ENCODE measurements at places on chromosomes 7 and 10.

- DNase-seq = no peak
Observed at GRCh38 chr7:150982351-150982750, 4.2 kb upstream of the KCNH2 start.

DNA sequence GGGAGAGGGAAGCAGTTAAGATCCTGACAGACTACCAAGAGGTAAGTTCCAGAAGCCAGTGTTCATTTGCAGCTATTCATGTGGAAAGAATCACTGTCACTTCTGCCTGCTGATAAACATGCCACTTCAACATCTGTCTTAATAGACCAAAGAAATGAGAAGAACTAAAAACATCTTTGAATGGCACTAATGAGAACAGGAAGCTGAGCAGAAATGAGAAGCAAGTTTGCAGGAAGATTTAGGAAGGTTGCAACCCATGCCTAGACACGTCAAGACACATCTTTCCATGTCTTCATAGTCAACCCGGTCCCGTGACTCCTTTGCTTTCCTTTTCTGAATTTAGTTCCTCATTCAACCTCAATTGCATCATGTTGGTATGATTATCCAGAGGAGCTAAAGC lies 180.0 kb downstream of the PDE1C start:
- no peak for DNase-seq

- peak; percentile 5 for DNase-seq
Observed at GRCh38 chr7:30920021-30920583, 8.4 kb downstream of the AQP1 start.

GRCh38 chr10:6780008-6780677 lies 200.1 kb upstream of the PRKCQ start:
- no peak for DNase-seq

DNA sequence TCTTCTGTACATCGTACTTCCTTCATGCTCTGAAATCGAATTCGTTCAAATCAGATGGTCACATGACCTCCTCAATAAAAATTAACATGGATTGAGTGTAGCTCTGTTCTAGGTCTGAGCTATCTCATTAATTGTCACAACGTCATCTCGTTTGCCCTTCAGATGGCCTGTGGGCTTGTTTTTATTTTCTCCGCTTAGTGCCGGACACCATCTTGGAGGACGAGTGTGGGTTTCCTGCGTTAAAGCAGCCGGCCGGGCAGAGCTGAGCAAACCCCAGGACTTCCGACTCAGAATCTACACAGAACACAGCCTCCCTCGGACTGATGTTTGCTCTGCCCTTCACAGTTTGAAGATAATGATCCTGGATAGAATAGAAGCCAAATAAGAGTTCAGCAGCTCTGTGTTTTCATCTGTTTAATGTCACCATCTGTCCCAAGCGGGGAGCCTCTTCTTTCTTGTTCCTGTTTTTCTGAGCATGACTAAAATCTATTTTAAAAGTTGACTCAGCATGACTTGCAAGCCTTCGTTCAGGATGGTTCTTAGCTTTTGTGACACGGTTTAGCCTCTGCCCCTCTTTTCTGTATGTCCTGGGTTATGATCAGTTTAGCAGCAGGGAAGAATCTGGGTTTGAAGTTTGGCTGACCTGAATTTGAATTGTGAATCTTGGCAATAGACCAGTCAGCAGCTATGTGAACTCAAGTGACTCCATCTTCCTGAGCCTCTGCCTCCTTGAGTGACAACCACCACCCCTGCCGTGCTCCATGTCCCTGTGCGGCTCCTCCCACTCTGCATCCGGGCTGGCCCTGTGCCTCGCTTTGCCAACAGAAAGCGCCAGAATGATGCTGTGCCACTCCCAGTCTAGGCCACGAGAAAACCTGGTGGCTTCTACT lies 30.6 kb upstream of the GALNTL5 start:
- DNase-seq = no peak

GRCh38 chr7:72069263-72069662 lies 342.9 kb downstream of the CALN1 start:
- no peak for DNase-seq

DNA sequence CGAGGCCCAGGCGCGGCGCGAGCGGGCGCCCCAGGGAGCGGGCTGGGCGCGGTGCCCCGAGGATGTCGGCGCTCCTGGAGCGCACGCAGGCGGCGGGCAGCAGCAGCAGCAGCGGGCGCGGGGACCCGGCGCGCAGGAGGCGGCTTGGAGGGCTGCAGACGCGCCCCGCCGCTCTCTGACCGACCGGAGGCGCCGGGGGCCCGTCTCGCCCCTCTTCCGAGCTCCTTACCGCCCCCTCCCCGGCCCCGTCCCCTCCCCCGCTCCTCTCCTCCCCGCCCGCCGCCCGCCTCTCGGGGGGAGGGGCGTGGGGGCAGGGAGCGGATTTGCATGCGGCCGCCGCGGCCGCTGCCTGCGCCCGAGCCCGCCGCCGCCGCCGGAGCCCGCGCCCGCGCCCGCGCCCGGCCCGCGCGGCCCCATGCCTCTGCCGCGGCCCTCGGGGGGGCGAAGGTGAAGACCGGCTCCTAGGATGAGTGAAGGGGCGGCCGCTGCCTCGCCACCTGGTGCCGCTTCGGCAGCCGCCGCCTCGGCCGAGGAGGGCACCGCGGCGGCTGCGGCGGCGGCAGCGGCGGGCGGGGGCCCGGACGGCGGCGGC lies at the start of gene NRG3:
Gene NRG3 (plus strand): TSS at position 320 of the 592 bp plus-strand sequence.
- peak; percentile 41 for DNase-seq

DNA sequence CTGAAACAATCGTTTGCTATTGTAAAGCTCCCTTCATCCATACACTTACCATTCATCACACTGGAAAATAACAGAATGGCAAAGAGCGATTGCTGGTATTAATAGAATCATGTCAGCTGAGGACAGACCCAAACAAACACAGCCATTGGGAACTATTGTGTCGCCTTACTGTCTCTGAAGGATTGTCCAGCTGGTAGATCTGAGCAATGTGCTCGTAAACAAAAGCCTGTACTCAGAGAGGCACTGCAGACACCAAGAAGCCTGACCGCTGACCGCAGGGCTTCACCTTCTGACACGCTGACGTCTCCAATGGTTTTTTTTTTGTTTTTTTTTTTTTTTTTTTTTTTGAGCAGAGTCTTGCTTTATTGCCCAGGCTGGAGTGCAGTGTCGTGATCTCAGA lies 151.0 kb upstream of the FRMD4A start:
- no peak for DNase-seq

GRCh38 chr10:71882813-71883659 lies 32.0 kb upstream of the PSAP start:
- no peak for DNase-seq

DNA sequence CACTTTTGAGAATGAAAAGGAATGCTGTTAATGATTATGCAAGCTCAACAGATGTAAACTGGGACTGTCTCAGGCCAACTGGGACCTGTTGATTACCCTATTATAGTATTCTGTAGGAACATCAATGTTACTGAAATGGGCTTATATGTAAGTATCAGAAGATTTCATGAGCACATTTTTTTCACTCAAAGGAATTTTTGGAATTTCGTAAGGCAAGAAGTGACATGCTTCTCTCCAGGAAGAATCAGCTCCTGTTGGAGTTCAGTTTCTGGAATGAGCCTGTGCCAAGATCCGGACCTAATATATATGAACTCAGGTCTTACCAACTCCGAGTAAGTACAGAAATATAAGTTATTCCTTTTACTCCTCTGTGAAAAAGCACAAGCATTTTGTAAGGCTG lies 19.2 kb downstream of the NIPSNAP2 start:
- DNase-seq = no peak

- DNase-seq = no peak
Observed at GRCh38 chr10:71985542-71986250, 21.5 kb downstream of the CHST3 start.

GRCh38 chr7:104973909-104974415 lies 40.0 kb upstream of the KMT2E start:
- no peak for DNase-seq

DNA sequence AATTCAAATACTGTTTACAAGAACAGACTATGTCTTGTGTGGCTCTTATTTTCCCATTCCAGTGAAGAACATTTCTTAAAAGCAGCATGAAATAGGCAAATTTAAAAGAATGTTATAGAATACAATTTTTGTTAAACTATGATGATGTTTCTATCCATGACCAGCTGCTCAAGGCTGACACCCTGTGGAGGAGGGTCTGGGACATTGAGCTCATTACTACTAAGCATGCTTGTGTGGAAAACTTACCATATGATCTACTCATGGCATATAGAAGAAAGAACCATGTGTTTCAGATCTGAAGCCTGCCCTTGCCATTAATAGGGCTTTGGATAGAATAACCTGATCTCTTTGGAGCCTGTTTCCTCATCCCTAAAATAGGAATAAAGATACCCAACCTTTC lies 125.0 kb downstream of the FOXP2 start:
- DNase-seq = no peak

GRCh38 chr7:29482056-29482455 lies 81.6 kb upstream of the PRR15 start:
- no peak for DNase-seq

DNA sequence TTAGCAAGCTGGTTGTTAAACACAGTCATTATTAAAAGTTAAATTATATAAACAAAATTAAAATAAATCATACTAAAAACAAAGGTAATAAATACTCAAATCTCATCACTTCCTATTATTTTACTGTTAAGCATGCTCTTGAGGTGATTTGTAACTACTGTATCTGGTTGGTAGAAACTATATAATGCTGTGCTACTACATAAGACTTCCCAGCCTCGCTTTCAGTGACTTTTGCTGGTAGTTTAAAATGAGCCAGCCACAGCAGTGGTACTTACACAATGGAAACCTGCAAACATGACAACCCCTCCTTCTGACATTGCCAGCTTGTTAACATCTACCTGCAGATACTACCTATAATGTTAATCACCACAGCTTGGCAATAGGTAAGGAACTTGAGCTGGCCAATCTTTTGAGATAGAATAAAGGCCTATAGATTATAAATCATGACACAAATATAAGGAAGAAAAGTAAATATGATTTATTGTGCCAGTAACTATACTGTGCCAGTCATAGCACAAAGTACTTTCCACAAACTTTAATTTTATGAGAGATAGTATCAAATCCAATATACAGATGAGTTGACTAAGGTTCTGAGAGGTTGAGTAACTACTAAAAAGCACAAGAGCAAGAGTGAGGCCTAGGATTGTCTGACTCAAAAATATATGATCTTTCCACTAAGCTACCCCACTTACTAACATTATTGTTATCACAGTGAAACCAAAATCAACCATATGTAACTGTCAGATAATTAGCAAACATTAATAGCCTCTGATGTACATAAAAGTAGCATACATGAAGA lies 181.1 kb upstream of the ASAH2 start:
- no peak for DNase-seq

- no peak for DNase-seq
Observed at GRCh38 chr10:43044448-43044921, 32.4 kb upstream of the RET start.

DNA sequence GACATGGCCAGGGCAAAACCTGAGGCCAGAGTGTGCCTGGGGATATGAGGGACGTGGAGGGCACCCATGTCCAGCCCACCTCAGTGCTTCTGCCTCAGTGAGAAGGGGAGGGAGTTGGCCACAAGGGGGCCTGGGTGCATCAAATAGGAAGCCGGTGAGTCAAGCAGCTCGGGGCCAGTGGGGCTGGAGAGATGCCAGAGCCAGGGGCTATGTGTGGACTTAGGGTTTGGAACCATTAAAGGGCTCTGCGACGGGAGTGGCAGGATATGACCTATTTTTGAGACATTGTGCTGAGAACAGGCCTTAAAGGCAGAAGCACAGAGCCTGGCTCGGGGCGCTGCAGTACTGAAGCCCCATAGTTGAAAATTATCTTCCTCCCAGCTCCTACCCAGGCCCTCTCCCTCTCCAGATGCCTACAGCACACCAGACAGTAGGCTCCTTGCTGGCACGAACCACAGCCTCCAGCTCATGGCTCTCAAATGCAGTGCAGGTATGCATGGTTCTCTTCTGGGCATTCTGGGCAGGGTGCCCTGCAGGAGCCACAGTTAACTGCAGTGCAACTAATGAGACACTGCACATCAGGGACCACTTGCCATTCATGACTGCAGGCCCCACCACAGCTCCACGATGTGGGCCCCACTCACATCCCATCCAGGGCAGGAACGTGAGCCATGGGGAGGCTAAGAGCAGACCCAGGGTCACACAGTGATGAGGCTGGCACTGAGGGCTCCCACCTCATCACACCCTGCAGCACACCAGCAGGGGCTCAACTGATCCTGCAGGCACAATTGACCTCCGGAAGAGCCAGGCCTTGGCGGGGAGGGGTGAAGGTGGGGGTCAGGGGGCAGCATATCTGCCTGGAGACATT lies 7.2 kb upstream of the PGAM2 start:
- peak; percentile 96 for DNase-seq

GRCh38 chr10:71573562-71574518 lies 145.7 kb downstream of the C10orf105 start:
- DNase-seq = no peak

GRCh38 chr10:111100198-111100597 lies 23.4 kb downstream of the ADRA2A start:
- no peak for DNase-seq

- DNase-seq = no peak
Observed at GRCh38 chr7:28813243-28813962, 144.7 kb downstream of the TRIL start.

- DNase-seq = no peak
Observed at GRCh38 chr7:129828989-129829736, 123.6 kb downstream of the UBE2H start.

DNA sequence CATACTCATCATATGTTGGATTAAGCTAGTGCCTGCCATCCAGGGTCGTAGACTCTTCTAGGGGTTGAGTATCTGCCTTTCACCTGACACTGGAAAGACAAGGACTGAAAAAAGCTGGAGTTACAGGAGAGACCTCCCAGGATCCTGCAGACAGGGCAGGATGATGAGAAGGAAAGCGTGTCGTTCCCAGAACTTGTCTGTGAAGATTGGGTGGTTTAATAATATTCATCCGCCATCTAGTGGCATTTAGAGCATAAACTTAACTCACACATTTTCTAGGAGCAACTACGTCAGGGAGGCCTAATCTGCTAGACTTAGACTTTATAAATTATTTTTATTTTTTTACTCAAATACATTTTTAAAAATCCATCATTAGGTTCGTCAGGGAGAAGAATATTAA lies 59.6 kb downstream of the ADRB1 start:
- DNase-seq = peak; percentile 15

GRCh38 chr7:146645383-146645976 lies 528.9 kb downstream of the CNTNAP2 start:
- DNase-seq = no peak

DNA sequence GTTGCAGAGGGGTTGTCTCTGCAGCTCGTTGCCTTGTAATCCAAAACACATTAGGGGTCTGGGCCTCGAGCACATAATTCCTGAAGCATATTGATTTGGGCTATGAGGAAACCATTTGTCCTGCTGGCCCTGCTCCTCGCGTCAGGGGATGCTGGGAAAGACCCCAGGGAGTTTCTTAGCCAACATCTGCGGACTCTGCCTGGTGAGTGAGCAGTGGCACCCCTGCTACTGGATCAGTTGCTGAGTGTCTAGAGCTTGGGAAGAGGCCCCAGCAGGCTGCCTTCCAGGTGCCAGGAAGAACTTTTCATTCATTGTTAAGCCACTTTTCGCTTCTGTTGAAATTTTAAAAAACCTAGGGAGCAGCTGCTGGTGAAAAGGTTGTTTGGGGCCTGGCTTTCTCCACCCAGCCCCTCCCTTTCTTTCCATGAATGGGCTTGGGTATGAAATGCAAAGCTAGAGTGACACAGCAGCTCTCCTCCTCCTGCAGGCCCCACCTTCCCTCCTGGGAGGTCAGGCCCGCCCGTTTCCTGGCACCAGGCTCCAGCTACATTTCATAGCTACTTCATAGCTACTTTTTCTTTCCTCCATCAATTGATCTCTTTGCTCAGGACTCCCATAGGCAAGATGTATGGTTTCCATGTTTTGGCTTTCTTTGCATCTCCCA lies 26.8 kb downstream of the TACR2 start:
- no peak for DNase-seq

GRCh38 chr7:157576415-157576814 lies 239.6 kb downstream of the DNAJB6 start:
- no peak for DNase-seq

Data from BE2C (cell line).